ENCODE measurements at places on chromosomes 5 and 9. TPM values are rescaled to one million over a fixed set of nuclear protein-coding genes. Genes with fewer than 3 reads are reported as not detected.
A peak's percentile ranks its signal among the peaks of the same experiment; 100 is the strongest.

LIFR gene
- 29.2 TPM for total RNA-seq

- DNase-seq = no peak
Observed at GRCh38 chr9:129311643-129312042, 133.6 kb upstream of the IER5L start.

GFI1B gene
- total RNA-seq = not detected

ATP10B gene
- total RNA-seq = under 0.01 TPM

TMEM215 gene
- total RNA-seq = not detected

GRCh38 chr9:109403766-109404320, 83.0 kb upstream of the EPB41L4B start:
- DNase-seq = no peak

DNA sequence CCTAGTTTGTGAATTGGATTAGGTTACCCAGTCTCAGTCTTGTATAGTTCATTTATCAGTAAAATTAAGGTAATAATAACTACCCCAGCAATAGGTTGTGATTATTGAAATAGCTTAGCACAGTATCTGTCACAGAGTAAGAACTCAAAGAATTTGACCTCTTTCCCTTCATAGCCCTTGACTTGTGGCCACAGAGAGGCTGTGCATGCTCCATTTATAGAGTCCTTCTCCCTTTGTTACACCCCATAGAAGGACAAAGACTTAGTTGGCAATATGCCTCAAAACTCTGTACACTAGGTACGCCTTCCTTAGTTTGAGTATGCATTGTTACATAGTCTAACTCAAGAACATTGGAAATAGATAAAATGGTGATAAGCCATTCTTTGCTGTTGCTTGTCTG, 257.2 kb downstream of the KCTD16 start:
- DNase-seq = no peak

NMUR2 gene
- not detected for total RNA-seq

DNA sequence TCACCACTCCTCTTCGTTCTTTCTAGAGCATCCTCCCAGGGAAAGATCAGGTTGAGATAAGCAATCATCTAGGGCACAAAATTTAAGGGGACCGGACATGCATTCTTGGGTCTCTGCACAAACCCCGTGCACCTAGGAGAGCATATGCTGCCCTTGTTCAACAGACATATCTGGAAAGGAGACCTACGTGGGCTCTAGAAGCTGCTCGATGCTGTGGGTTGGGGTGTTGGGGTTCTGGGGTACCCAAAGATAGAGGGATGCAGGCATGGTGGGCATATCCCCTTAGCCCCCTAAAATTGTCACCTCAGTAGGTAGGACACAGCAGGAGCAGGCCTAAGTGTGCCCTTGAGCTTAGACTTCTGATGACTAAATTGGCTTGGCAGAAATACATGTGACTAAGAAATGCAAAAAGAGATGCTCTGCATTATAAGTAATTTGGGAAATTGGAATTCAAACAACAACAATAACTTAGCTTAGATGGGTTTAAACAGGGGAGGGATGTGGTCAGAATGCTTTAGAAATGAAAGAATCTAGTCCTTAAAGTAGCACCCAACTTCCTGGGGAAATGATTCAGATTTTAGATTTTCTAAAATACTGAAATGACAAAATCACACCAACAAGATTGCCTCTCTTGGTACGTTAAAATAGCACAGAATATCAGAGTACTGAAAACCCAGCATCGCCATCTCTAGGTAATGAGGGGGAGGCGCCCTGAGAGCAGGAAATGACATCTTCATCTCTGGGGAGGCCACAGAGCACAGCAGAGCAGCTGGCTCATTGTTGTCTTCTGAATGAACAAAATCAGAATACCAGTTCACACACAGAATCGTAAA, 172.3 kb downstream of the GNA14 start:
- peak; percentile 58 for DNase-seq

ALDOB gene
- total RNA-seq = 0.20 TPM

PFN3 gene
- not detected for total RNA-seq

DNA sequence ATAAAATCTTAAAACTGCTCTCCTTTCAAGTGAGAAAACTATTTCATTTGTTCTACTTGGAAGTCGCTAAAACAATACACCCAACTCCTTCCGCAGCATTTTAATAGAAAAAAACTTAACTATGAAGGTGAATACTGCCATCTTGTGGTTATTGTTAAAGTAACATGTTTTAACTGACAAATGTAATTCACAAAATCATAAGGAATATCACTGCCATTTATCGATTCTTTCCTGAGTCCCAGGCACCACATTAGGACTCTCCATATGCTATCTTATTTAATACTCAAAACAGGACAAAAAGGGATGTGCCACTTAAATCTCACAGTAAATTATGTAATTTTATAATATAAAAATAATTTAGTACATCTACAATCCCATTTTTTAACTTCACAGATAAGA, 130.5 kb upstream of the ITGA1 start:
- peak; percentile 61 for DNase-seq

CDC20B gene
- total RNA-seq = under 0.01 TPM

GOLM1 gene
- total RNA-seq = 15.9 TPM

DNA sequence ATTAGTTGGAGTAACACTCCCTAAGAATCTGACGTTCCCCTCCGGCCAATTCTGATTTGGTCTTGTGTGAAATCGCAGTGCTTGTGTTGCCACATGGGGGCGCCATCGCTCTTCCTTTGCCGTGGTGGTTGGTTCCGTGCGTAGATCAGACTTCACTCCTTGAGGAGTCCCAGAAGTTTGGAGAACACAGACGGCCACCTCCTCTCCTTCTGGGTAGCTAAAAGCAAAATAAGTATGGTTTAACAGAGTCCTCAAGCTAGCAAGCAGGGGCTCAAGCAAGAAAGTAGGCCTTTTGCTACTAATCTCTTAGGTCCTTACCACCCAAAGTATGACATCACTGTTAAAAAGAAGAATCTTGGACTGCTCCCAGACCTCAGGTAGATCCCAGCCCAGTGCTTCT, 59.5 kb downstream of the HSPA4 start:
- DNase-seq = peak; percentile 84

EGFL7 gene
- 330 TPM for total RNA-seq

- no peak for DNase-seq
Observed at GRCh38 chr9:95082401-95083084, 235.0 kb downstream of the FANCC start.

PITX1 gene
- under 0.01 TPM for total RNA-seq

LAMC3 gene
- total RNA-seq = 2.6 TPM

GRCh38 chr5:42360056-42360455, 63.2 kb upstream of the GHR start:
- DNase-seq = peak; percentile 54

GRCh38 chr9:73577848-73578247, 426.2 kb downstream of the ANXA1 start:
- peak; percentile 0 for DNase-seq

NEK6 gene
- 20.6 TPM for total RNA-seq

MYOT gene
- total RNA-seq = not detected

UGT3A2 gene
- not detected for total RNA-seq

RIC1 gene
- 20.9 TPM for total RNA-seq

ASB6 gene
- 9.6 TPM for total RNA-seq

KIF4B gene
- 0.40 TPM for total RNA-seq

- DNase-seq = no peak
Observed at GRCh38 chr9:69740872-69741505, 18.8 kb downstream of the PTAR1 start.

NR6A1 gene
- 0.22 TPM for total RNA-seq

CATSPER3 gene
- under 0.01 TPM for total RNA-seq

TNFSF8 gene
- not detected for total RNA-seq

C9orf85 gene
- 12.4 TPM for total RNA-seq
